ENCODE measurements at places on chromosomes 16 and 17.

GRCh38 chr17:18093616-18094408 is 6.1 kb downstream of the DRG2 start:
- DNase-seq = no peak

GRCh38 chr16:55822280-55822810 is 10.6 kb downstream of the CES1 start:
- DNase-seq = no peak

- no peak for DNase-seq
Measured at GRCh38 chr16:29816694-29817441, 916 bp downstream of the PAGR1 start.

- DNase-seq = no peak
Measured at GRCh38 chr17:310111-311010, 42.2 kb downstream of the RPH3AL start.

GRCh38 chr17:1146561-1147265 is 33.1 kb downstream of the ABR start:
- DNase-seq = no peak

DNA sequence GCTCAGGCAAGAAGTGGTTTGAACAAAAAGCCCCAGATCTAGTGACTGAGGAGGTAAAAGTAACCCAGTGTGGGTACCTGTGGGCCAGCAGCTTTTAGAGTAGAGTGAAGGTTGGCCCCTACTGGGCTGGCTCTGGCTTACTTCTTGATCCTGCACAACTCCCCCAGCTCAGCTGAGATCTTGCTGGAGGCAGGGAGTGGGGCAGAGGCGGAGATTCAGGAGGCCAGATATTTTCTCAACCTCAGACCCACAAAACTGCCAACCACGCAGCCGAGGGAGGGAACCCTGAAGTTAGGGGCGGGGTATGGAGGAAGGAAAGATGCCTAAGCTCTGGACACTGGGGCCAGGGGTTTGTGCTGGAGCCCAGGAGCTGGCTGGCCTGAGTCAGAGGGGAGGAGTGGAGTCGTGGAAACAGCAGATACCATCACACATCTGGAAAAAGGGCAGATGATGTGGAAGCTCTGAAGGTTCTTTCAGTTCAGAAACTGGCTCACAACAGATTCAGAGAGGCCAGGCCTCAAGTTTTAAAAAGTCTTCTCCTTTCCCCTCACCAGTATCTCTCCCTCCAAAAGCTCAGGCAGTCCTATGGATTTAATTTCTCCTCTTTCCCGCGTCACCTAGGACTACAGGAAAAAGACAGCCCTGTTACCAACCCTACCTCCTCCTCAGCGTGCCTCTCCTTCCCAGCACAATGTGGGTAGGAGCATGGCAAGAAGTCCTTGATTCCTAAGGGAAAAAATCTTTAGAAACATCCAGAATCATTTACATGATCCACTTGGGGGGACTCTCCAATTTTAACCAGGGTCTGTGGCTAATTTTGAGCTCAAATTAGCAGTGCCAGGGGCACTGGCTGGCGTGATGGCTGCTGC is 48.1 kb downstream of the MYO18A start:
- no peak for DNase-seq

DNA sequence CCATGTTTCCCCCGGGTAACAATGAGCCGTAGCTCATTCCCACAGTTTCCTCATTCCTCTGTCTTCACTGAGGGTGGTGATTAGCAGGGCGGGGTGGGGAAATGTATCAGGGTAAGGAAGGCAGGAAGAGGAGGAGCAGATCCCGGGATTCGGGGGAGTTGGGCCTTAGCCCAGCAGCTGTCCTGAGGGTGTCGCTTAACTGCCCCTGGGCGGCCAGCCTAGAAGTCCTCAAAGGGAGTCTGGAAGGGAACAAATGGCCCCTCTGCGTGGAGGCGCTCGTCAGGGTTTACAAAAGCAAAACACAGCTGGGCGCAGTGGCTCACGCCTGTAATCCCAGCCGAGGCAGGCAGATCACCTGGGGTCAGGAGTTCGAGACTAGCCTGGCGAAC is 14.3 kb downstream of the MLYCD start:
- no peak for DNase-seq

DNA sequence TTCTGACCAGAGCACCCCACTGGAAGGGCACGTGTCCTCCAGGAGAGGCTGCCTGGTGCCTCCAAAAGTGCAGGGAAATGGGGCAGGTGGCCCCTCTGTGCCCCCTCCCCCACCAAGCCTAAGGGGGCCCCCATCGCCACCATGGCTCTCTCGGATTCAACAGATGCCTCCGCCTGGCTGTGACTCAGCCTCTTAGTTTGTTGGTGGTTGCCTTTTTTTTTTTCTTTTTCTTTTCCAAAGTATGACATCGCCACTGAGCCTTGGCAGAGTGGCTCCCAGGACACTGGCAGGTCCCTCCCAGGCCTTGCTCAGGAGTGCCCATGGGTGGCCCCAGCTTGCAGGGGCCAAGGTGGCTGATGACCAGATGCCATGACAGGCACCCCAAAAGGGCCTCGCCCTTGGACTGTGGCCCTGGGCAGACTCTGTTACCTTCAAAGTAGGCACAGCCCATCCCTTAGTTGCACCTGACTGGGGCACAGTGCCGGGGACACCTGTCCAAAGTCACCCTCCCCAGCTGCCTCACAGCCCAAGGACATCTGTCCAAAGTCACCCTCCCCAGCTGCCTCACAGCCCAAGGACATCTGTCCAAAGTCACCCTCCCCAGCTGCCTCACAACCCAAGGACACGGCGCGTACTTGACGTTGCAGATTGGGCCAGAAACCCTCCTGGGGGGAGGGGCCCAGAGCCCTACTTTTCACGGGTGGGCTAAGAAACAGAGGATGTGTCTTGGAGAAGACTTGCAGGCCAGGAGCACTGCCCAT is 29.6 kb downstream of the NPTX1 start:
- DNase-seq = no peak

- no peak for DNase-seq
Measured at GRCh38 chr16:86037999-86038925, 139.3 kb downstream of the IRF8 start.

GRCh38 chr17:37079735-37080134 is 131.0 kb downstream of the AATF start:
- no peak for DNase-seq

DNA sequence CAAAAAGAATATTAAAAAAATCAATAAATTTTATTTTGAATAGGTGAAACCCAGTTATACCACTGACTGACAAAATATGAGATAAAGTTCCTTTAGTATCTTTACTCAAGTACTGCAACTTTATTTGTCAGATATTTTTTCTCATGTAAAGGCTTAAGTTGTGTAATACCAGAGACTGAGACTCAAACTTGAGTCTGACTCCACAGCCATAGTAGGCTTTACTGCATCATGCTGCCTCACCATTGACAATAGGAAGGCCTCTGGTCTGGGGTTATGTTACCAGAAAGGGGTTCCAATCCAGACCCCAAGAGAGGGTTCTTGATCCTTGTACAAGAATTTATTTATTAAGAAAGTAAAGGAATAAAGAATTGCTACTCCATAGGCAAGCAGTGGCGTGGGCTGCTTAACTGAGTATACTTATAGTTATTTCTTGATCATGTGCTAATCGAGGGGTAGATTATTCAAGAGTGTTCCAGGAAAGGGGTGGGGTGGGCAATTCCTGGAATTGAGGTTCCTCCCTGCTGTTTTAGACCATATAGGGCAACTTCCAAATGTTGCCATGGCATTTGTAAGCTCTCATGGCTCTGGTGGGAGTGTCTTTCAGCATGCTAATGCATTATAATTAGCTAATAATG is 187.4 kb upstream of the WSB1 start:
- no peak for DNase-seq

DNA sequence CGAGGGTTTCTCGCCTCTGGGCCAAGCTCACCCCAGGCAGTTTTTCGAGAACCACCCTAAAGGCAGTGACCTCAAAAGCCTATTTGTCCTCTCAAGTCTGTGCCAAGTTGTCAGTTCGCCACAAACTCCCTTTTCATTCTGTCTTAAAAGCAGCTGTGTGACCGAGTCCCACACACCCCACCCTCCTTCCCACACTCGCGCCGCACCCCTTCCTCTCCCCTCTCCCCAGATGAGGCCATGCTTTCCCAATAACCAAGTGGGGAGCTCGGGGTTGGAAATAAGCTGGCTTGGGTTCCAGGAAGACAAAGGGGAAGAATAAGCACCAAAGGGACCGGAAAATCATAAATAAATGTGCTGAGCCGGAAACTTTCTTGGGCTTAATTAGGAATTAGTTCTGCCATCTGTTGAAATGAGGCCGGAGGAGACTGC is 36.7 kb downstream of the GRIN2C start:
- DNase-seq = no peak

DNA sequence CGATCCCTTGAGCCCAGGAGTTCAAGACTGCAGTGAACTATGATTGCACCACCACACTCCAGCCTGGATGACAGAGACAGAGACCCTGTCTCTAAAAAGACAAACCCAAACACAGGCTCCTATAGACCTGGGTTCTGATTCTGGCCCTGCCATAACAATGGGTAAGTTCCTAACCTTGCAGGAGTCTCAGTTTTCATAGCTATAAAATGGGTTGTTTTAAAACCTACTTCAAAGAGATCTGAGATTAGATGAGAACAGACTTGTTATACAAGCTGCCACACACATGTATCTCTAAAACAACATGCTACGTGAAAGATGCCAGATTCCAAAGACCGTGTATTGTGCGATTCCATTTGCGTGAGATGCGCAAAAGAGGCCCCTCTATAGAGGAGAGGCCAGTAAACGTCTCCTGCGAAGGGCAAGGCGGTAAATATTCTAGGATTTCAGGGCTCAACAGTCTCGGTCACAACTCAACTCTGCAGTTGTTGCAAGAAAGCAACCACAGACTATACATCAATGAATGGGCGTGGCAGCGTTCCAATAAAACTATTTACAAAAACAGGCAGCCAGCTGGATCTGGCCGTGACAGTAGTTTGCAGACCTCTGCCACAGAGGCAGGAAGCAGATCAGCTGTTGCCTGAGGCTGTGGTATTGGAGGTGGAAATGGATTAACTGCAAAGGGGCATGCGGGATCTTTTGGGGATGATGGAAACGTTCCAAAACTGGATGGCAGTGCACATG is 5.9 kb downstream of the CORO7 start:
- DNase-seq = no peak

GRCh38 chr17:31508288-31509094 is 117.0 kb downstream of the RAB11FIP4 start:
- no peak for DNase-seq

- no peak for DNase-seq
Measured at GRCh38 chr16:88975511-88976061, 1.4 kb downstream of the CBFA2T3 start.

- DNase-seq = no peak
Measured at GRCh38 chr16:67260426-67261063, 11.8 kb downstream of the SLC9A5 start.

DNA sequence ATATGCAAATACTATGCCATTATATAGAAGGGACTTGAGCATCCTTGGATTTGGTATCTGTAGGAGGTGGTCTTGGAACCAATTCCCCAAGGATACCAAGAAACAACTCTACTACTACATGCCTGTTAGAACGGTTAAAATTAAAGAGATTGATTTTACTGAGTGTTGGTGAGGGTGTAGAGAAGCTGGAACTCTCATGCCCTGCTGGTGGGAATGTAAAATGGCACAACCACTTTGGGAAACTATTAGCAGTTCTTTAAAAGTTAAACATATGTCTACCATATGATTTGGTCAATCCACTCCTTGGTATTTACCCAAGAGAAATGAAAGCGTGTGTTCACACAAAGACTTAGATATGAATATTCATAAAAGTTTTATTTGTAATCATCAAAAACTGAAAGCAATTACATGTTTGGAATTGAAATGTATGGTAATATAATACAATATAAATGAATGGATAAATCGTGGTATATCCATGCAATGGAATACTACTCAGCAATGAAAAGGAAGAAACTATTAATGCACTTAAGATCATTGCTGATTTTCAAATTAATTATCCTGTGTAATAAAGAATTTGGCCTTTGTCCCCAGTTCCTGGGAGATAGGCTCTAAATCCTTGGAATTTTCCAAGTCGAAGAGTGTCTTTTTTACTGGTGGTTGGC is 7.8 kb downstream of the MFSD6L start:
- no peak for DNase-seq

DNA sequence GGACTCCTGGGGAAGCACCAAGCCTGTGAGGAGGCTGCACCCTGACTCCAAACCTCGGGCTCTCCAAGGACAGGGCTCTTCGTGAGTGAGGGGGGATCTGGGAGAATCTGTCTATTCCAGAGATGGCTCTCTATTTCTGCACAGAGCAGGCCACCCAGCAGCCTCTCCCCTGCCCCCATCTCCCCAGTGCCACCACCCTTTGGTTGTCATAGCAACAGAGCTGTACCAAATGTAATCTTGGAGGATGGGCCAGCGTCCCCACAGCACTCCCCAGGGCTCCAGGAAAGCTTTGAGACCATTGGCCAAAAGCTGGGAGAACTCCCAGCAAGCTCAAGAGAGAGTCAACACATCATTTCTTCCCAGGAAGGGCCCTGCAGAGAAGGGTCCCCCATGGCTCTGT is 49.3 kb downstream of the ABCC12 start:
- DNase-seq = no peak

DNA sequence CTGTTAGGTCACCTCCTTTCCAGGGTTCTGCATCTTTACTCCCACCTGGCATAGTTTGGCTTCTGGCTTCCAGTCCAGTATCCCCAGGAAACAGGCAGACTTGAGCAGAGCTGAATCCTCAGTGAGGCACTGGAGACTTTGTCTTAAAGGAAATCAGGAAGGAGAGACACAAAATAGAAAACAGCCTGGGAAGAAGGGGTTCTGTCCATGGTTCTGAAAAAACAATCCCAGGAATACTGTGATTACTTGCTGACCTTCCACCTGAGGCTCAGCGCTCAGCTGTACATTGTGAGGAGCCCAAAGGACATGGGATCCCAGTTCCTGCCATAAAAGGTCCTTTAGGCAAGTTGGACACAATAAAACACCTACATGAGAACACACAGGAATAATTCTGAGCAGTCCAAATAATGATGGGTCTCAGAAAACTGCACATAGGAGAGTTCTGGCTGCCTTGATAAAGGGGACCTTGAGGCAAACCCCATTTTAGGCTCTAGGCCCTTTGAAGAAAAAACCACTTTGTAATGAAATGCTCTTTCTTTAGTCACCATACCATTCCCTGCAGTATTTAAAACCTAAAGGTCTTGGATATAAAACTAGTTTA is 81.4 kb upstream of the CRHR1 start:
- DNase-seq = no peak

- DNase-seq = no peak
Measured at GRCh38 chr17:16423226-16423872, 8.0 kb downstream of the TRPV2 start.
